HS-5 (cell line): ENCODE measurements at places on chromosomes 12 and 14.

DNA sequence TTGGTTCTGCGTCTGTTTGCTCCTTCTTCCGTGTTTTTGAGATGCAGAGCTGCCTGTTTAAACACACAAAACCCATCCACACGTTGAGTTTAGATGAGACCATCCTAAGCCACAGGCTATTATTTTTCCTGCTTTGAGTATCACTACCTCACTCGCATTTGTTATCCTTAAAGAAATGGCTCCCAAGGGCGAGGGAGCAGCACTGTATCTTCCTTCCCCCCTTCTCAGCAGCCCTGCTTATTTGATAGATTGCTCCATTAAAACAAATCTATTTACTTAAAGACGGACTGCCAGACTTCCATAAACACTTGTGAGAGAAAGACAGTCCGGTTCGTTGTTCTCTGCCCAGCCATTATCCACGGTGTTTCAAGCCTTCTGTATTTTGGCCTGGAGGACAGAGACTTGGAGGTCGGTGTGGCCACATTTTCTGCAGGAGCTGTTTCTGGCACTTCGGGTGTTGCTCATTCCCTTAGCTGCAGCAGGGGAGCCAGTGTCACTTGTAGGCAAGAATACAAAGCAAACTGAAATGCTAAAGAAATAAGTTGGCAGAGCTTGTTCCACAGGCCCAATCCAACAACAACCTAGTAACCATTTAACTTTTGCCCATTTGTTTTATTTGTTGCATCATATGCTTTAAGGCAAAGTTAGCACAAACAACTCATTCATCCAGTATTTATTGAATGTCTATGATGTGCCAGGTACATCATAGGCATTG is 275.4 kb downstream of the TTC6 start:
- DNase-seq: no peak

DNA sequence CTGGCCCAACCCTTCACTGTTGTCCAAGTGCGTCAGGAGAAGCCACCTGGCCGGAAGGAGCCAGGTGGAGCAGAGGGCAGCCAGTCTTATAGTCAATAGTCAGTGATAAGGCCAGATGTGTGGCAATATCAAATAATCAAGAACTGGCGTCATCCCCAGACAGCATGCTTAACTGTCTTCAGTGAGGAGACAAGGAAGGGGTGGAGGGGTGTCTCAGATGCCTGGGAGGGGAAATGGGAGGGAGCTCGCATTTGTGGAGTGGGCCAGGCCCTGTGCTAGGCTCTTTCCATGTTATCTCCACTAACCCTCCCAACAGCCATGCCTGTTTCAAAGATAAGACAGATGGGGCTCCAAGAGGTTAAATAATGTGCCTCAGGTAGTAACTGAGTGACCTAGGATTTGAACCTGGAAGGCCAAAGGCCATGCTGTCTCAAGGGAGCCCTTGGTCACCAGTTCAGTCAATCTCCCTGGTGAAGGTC is 48.9 kb upstream of the FOS start:
- no peak for DNase-seq

- DNase-seq: peak; percentile 25
These were observed 338.1 kb upstream of the TMEM132C start for GRCh38 chr12:127928615-127929571.

- DNase-seq: no peak
These were observed 956.4 kb downstream of the AACS start for GRCh38 chr12:126021675-126022074.

GRCh38 chr14:24673534-24674203 is 39.7 kb upstream of the GZMB start:
- DNase-seq: no peak

GRCh38 chr14:26204366-26204727 is 393.5 kb downstream of the NOVA1 start:
- DNase-seq: no peak

DNA sequence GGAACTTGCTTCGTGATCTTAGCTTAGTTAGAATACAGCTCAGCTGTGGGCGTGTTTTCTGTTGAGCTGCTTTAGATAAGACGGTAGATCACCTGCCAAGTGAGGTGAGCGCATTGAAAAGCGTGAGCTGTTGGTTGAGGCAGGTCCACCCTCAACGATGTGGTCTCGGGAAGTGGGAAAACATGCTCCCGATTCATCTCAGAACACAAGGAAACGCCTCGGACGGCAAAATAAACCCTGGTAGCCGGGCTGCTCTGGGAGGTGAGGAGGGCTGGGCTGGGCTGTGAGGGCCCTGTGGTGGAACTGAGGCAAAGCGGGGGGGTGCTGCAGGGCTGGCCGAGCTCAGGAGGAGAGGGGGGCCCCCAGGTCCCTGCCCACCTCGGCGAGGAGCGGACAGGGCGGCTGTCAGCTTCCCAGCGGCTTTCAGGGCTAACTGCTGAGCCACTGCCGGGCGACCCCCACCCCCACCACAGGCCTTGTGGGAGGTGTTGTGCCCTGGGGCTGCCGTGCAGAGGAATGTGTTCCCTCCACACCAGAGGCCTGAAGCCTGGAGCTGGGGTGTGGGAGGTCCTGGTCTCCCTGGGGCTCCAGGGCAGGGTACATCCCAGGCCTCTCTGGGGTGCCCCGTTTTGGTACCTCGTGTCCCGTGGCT is 30.7 kb downstream of the NOC4L start:
- DNase-seq: no peak

- no peak for DNase-seq
These were observed 986.3 kb upstream of the TMEM132C start for GRCh38 chr12:127280393-127281275.

GRCh38 chr12:68984796-68985573 is 52.0 kb upstream of the CPM start:
- no peak for DNase-seq

GRCh38 chr12:59559696-59560095 is 36.1 kb upstream of the SLC16A7 start:
- DNase-seq: no peak

DNA sequence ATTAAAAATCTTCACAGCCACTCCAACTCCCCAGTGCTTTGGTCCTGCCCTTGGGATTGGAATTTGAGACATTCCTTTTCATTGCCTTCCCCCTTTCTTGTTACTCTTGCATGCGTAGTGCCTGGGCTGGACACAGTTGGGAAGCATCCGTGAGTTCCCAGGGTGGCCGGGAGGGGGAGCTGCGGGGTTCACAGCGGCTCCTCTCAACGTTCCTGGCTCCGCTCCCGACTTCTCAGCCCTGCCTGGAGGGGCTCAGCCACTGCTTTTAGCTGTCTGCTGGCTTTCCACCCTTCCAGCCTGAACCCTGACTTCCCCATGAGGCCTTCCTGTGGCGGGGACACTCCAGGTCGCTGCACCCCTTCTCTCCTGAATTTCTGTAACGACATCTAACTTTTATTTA is 3.2 kb downstream of the TEX52 start:
- DNase-seq: no peak

DNA sequence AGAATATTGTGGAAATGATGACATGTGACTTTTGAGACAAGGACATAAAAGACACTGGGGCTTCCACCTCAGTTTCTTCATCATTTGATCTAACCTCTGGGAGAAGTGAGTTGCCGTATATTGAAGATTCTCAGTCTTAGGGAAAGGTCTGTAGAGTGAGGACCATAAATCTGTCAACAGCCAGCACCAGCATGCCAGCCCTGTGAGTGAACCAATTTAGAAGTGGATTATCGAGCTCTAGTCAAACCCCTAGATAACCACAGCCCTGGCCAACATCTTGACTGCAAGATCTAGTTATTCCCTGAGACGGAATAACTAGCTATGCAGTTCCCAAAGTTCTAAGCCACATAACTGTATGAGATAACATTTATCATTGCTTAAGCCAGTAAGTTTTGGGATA is 108.8 kb upstream of the PTPRR start:
- no peak for DNase-seq

GRCh38 chr12:104494137-104494792 is 37.5 kb downstream of the CHST11 start:
- no peak for DNase-seq

GRCh38 chr14:72716476-72716875 is 177.4 kb downstream of the DPF3 start:
- DNase-seq: no peak

DNA sequence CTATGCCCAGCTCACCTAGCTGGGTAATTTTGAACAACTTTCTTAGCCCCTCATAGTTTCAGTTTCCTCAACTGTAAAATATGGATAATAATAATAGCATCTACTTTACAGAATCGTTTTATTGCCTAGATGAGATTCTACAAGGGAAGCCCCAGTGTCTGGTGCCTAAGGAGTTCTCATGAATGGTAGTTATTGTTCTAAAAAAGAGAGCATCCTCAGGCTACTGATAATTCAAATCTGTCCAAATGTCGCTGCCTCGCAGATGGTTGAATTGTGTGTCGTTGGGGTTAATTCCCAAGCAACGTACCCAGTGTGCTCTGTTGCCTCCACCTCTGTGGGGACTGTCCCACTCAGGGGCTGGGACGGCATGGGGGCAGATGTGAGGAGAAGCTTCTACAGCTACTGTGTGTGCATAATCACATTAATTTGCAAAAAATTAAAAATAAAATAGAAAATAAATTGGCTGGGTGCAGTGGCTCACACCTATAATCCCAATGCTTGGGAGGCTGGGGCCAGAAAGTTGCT is 71.6 kb upstream of the CEP83 start:
- no peak for DNase-seq

DNA sequence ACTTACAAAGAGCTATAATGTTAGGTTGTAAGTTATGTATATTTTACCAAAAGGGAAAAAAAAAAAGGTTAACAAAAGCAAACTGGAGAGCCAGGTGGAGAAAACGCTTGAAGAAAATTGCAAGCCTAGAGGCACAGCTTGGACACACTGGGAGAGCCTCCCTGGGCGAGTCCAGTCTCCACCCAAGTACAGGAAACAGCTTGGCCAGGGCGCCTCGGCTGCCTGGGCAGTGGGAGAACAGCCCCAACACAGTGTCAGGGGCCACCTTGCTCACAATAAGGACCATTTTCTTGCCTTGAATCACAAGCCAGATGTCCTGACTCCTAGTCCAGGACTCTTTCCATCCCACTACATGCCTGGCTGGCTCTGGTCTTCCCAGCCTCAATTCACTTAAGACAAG is 33.3 kb downstream of the TTC7B start:
- no peak for DNase-seq

- no peak for DNase-seq
These were observed 720.8 kb upstream of the FLRT2 start for GRCh38 chr14:84809158-84809557.

DNA sequence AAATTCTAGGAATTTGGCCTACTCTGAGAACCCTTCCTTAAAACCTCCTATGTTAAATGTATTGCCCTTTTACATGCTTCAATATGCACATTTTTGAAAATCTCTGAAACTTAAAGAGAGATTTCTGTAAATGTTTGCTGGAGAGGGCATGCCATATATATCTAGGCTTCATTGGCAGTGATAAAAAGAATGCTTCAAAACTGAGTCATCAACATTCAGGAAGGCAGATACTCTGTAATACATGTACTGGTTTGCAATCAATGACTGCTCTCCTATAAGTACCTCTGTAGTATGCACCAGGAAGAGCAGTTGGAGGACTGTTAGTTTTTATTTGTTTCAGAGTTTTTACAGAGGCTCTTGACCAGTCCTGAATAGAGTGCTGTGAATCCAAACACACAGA is 739.9 kb downstream of the SLC16A7 start:
- DNase-seq: peak; percentile 53

DNA sequence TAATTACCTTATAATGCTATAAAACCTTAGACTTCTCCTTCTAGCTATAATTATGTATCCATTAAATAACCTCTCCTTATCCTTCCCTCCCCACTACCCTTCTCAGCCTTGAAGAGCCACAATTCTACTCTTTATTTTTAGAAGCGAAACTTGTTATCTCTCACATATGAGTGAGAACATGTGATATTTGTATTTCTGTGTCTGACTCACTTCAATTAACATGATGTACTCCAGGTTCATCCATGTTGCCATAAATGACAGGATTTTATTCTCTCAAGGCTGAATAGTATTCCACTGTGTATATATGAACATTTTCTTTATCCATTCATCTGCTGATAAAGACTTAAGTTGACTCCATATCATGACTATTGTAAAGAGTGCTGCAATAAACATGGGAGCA is 485.6 kb downstream of the FLRT2 start:
- no peak for DNase-seq

DNA sequence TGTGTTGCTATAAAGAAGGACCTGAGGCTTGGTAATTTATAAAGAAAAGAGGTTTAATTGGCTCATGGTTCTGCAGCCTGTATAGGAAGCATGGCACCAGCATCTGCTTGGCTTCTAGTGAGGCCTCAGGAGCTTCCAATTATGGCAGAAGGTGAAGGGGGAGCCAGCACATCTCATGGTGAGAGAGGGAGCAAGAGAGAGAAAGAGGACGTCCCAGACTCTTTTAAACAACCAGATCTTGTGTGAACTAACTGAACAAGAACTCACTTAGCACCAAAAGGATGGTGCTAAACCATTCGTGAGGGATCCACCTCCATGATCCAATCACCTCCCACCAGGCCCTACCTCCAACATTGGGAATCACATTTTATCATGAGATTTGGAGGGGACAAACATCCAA is 6.1 kb upstream of the SNAPC1 start:
- DNase-seq: no peak

GRCh38 chr14:76958980-76959710 is 69.4 kb downstream of the IRF2BPL start:
- no peak for DNase-seq

GRCh38 chr14:90809530-90810312 is 6.5 kb downstream of the TTC7B start:
- DNase-seq: no peak

DNA sequence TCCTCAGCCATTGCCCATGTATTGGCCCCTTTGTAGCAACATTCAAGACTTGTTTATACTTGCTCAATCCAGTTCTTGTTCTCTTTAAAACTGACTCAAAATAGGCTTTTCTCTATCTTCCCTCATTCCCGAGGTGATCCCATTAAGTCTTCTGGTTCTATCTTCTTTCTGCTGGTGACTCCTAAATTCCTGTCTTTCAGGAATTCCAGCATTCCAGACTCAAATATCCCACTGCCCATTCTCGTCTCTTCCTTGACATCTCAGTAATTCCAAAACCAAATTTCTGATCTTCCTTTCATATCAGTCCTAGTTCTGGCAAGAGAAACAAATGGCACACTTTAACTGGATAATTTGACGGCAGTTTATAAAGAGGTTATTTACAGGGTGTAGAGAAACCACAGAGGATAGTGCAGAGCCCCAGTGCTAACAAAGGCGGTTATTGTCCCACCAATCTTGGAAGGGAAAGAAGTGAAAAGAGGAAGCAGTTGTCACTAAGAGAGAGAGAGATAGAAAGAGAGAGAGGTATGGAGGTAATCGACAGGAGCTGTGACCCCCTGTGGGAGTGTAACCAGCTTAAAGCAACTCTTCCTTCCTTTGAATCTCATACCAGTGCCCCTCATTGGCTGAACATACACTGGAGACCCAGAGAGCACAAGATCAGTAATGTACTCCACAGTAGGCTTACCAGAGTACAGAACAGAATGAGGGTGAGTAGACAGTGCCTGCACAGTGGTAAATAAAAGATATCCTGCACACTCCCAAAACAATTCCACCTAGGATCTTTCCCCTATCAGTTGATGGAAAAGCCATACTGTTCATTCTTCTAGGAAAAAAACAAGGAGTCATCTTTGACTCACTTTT is 177.6 kb upstream of the LMNTD1 start:
- DNase-seq: no peak
